ENCODE measurements at places on chromosomes 4 and X. TPM values are rescaled to one million over a fixed set of nuclear protein-coding genes. Genes with fewer than 3 reads are reported as not detected.

Gene CFAP299
- total RNA-seq = not detected

Gene LRAT
- not detected for total RNA-seq

Gene HGFAC
- total RNA-seq = not detected

Gene EPGN
- not detected for total RNA-seq

Gene BLTP1
- total RNA-seq = 35.4 TPM

Gene FAAH2
- total RNA-seq = not detected

Gene LAS1L
- total RNA-seq = 50.6 TPM

Gene CTAG1A
- total RNA-seq = not detected

Gene UGT2A1
- not detected for total RNA-seq

Gene MAGEE1
- total RNA-seq = 4.9 TPM

Gene FUNDC2
- 51.7 TPM for total RNA-seq

Gene PPP1R2C
- total RNA-seq = not detected

Gene MTTP
- not detected for total RNA-seq

- peaks cover 11% of the 10 kb centered on the region for H3K4me1 ChIP-seq
- H3K4me3 ChIP-seq = peak overlapping the region; percentile 56
- DNase-seq = no peak
These were observed 518 bp downstream of the ARMCX1 start for GRCh38 chrX:101550751-101551379.

DNA sequence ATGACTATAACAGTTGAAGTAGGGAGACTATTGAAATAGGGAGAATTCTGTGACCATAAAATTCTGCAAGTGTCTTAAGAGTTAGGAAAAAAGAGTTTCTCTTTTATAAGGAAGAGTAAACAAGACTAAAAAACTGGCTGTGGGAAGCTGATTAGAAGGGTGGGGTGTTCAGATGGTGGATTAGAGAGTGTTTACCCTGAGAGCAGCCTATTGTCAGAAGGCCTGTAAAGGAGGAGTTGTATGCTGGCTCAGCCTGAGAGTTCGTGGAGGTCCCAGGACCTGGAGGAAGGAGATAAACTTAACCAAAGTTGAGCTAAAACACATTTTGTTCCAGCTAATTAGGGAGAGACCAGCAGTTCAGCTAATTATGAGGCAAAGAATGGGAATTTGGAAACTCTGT lies 629.7 kb downstream of the PCDH7 start:
- no peak overlapping the region for H3K27ac ChIP-seq
- no peaks in the 10 kb centered on the region for H3K36me3 ChIP-seq
- H3K4me1 ChIP-seq = no peaks in the 10 kb centered on the region

GRCh38 chr4:40587826-40588225 lies 41.8 kb downstream of the RBM47 start:
- H3K4me1 ChIP-seq = no peaks in the 10 kb centered on the region
- no peaks in the 10 kb centered on the region for H3K36me3 ChIP-seq
- DNase-seq = no peak
- H3K27me3 ChIP-seq = peaks cover 14% of the 10 kb centered on the region

DNA sequence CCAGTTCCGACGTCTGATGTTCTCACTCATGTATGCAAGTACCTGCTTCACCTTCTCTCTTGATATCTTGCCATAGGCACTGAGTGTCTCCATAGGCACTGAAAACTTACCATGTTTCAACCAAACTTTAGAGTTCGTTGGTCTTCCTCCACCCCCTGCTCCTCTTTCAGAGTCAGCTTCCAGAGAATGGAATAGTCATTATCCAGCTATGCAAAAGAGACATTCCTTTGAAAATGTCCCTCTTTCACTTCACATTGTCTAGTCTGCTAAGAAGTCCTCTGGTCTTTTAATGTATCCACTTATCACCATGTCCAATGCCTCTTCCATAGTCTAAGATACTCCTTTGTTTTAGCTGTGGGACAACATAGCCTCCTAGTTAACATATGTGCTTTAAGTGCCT lies 566.0 kb upstream of the TENM3 start:
- H3K4me3 ChIP-seq = no peak overlapping the region
- H3K27ac ChIP-seq = no peak overlapping the region
- no peak for DNase-seq
- no peaks in the 10 kb centered on the region for H3K27me3 ChIP-seq

GRCh38 chr4:153341575-153342090 lies 2.9 kb upstream of the MND1 start:
- H3K4me3 ChIP-seq = no peak overlapping the region
- no peak overlapping the region for H3K27ac ChIP-seq
- no peak for DNase-seq
- H3K36me3 ChIP-seq = no peaks in the 10 kb centered on the region
- peaks cover 24% of the 10 kb centered on the region for H3K4me1 ChIP-seq

- no peak overlapping the region for H3K27ac ChIP-seq
- no peak for DNase-seq
- H3K4me3 ChIP-seq = no peak overlapping the region
These were observed 34.2 kb downstream of the PKD2 start for GRCh38 chr4:88041626-88042025.

GRCh38 chrX:87299563-87300160 lies 217.9 kb upstream of the KLHL4 start:
- no peaks in the 10 kb centered on the region for H3K27me3 ChIP-seq
- DNase-seq = no peak
- no peaks in the 10 kb centered on the region for H3K36me3 ChIP-seq
- no peak overlapping the region for H3K4me3 ChIP-seq
- H3K27ac ChIP-seq = no peak overlapping the region

- no peaks in the 10 kb centered on the region for H3K36me3 ChIP-seq
- no peak for DNase-seq
- no peaks in the 10 kb centered on the region for H3K4me1 ChIP-seq
- no peak overlapping the region for H3K27ac ChIP-seq
- no peak overlapping the region for H3K4me3 ChIP-seq
- H3K27me3 ChIP-seq = no peaks in the 10 kb centered on the region
These were observed 694.8 kb upstream of the INTU start for GRCh38 chr4:126937846-126938422.

- H3K27me3 ChIP-seq = no peaks in the 10 kb centered on the region
- H3K4me1 ChIP-seq = peaks cover 33% of the 10 kb centered on the region
- peak; percentile 33 for DNase-seq
These were observed 320.1 kb downstream of the BCOR start for GRCh38 chrX:39777623-39778025.

DNA sequence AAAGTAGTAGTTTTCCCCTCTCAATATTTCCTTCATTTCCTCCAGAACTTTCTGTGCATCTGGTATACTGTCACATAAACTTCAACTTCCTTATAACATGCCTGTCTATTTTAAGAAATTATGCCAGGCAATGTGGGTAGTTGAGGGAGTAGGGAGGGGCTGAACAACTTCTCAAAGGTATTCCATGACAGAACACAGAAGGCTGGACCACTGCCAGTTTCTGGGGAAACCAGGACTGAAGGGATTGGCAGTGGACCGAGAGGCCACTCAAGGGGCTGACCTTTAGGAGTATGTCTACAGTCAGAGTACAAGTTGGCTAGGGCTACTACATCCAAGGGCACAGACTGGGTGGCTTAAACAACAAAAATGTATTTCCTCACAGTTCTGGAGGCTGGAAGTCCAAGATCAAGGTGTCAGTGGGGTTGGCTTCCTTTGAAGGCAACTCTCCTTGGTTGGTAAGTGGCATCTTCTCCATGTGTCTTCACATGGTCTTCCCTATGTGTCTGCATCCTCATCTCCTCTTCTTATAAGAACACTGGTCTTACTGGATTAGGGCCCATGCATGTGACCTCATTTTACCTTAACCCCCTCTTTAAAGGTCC lies 6.9 kb downstream of the SH3RF1 start:
- H3K27ac ChIP-seq = no peak overlapping the region
- H3K4me3 ChIP-seq = no peak overlapping the region
- H3K4me1 ChIP-seq = no peaks in the 10 kb centered on the region
- H3K36me3 ChIP-seq = no peaks in the 10 kb centered on the region

DNA sequence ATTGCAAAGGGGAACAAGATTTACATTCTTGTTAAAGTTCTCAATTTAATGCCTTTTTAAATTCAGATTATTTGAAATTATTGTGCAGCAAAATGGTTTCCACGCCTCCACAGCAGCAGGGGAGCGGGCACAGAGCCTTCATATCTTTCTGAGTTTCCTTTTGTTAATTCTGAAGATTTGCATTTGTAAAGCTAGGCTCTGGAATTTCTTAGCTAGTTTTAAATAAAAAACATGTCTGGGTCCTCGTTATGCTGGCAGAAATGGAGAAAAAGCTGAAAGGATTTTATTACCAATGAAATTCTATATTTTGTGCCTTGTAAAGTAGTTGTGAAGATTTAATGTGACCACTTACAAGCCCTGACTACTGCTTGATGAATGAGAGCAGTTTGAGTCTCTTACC lies 40.8 kb upstream of the MAGED1 start:
- H3K4me1 ChIP-seq = peaks cover 2% of the 10 kb centered on the region
- no peak overlapping the region for H3K4me3 ChIP-seq
- H3K27me3 ChIP-seq = no peaks in the 10 kb centered on the region
- H3K27ac ChIP-seq = no peak overlapping the region
- peaks cover 49% of the 10 kb centered on the region for H3K36me3 ChIP-seq
